EH (cell line): ENCODE measurements at places on chromosomes 4 and X.

DNA sequence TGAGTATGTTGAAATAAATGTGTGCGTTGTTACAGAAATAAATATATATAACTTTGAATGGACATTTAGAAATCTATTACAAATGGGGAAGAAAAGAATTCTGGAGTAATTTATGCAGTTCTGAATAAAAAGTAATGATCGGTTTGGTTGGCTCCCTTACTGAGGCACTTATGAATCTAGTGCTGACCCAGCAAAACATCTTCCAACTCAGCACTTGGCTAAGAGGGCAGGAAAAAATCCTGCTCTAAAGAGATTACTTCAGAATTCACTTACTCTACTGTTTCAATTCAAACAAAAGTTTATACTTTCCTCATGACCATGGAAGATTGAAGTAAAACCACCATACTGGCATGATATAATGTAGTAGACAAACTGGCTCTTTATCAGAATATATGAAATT is 123.9 kb upstream of the RXFP1 start:
- DNase-seq: no peak

DNA sequence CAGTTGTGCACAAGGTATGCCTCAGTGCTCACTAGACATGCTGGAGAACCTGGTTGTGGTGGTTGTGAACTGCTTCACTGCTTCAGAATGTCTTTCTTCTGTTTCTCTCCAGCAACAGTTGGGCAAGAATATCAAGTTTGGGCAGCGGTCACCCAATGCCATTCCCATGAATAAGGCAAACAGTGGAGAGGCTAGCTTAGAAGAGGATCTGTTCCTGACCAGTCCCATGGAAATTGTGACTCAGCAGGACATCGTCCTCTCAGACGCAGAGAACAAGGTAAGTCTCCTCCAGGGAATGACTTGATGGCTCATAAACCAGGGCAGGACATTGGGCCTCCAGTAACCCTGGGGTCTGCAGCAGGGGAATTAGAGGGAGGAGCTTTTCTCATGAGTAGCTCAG is 79.9 kb downstream of the AASDH start:
- DNase-seq: peak; percentile 15

DNA sequence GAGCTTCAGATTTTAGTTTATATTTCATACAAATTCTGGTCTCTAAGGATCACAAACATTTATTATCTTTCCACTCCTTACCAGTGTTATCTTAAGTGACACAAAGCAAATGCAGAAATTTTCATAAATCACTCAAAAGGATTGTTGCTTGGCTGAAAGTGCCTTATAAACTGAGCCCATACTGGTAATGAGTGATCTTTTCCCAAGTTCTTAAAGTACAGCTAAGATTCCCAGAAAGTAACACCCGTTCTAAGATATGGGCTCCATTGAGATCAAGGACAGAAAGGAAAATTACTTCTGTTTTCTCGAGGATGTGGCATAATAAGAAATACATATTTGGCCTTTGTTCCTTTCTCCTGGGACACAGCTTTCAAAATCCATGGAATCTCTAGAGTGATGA is 313.7 kb downstream of the ARHGAP24 start:
- DNase-seq: no peak

GRCh38 chrX:107484002-107484726 is 34.7 kb downstream of the FRMPD3 start:
- DNase-seq: no peak

- peak; percentile 59 for DNase-seq
These were observed 38.8 kb downstream of the SEPTIN6 start for GRCh38 chrX:119654112-119654531.

DNA sequence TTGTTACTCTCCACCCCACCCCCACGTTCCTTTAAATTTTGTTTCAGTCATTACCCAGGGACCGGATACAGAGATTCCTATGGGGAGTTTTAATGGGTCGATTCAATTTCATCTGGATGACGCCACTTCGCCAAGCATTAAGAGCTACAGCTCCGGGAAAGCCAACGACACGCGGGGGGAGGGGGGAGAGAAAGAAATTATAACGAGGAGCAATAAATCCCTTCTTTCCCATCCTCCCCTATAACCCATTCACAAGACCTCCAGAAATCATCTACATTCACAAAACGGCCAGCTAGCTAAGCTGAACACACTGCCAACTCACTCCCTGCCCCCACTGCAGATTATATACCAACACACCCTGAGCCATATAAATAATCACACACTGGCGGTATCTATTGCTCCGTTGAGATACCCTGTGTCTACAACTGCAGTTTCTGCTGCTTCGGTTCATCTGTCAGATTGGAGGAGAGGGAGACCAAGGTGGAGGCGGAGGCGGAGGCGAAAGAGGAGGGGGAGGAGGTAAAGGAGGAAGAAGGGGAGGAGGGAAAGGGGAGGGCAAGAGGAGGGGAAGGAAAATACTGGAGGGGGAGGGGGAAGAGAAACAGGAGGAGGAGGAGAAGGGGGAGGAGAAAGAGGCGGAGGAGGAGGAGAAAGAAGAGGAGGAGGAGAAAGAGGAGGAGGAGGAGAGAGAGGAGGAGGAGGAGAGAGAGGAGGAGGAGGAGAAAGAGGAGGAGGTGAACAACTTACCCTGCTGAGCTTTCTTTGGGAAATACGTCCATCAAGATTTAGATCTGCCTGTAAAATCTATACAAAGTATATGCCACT is 113.9 kb upstream of the VAMP7 start:
- peak; percentile 90 for DNase-seq

GRCh38 chr4:78687818-78688217 is 88.3 kb upstream of the BMP2K start:
- no peak for DNase-seq

DNA sequence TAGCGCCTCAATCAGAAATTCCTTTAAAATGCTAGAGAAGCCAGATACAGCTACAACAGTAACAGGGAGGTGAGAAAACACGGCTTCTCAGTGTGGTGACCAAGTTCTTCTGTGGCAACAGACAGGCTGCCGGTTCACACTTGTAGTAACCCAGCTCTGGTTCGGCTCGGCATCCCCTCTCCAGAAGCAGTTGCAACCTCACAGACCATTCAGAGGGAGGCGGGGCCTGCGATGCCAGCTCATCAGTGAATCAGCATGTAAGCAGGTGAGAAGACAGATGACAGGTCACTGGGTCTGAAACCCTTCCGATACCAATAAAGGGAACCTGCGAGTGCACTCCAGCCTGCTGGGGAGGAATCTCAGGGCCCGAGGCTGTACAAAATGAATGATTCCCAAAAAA is 251.0 kb downstream of the KCNIP4 start:
- DNase-seq: peak; percentile 13

GRCh38 chr4:157244348-157244747 is 23.8 kb downstream of the GRIA2 start:
- no peak for DNase-seq

- no peak for DNase-seq
These were observed 134.4 kb upstream of the JADE1 start for GRCh38 chr4:128675083-128675482.

DNA sequence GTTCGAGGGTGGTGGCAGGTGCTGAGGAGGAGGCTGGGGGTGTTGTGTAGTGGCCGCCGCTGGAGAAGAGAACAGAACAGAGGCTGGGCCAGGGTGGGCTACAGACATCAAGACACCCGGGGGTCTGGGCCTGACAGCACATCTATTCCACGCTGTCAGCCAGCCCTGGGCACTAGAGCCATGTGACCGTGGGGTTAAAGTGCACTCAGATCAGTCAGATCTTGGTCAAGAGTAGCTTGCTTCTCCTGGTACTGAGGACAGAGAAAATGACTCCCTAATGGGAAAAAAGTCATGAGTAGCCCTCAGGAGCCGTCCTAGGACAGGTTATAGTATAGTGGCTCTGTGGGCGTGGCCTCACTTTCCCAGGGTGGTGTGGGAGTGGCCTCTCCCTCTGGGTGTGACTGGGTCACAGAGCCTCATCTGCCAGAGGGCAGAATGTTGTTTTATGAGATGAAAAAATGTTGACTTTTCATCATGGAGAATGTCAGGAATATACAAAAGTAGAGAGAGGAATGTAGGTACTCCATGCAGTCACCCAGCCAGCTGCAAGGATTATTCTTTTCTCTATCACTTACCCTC is 19.4 kb downstream of the TRMT44 start:
- peak; percentile 50 for DNase-seq

GRCh38 chr4:70183168-70183939 is 12.2 kb upstream of the ODAM start:
- no peak for DNase-seq

GRCh38 chr4:184804621-184805020 is 21.1 kb downstream of the ACSL1 start:
- no peak for DNase-seq

GRCh38 chr4:145625677-145626622 is 6.8 kb downstream of the MMAA start:
- no peak for DNase-seq

DNA sequence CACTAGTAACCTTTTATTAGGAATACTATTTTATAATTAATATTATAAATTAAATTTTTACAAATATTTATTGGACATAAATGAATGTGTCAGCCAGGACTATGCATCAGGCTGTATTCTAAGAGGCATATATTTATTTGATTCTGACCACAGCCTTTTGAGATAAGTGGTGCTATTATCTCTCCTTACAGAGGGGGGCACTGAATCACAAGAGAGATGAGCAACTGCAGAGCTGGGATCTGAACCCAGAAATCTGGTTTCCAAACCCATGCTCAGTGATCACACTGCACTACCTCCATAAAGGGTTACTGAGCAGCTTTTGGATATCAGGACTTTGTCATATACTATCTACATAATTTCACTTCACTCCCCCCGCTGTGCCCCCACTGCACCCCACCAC is 322.0 kb downstream of the TMA16 start:
- no peak for DNase-seq

- no peak for DNase-seq
These were observed 170.7 kb downstream of the GASK1B start for GRCh38 chr4:158002173-158002572.

DNA sequence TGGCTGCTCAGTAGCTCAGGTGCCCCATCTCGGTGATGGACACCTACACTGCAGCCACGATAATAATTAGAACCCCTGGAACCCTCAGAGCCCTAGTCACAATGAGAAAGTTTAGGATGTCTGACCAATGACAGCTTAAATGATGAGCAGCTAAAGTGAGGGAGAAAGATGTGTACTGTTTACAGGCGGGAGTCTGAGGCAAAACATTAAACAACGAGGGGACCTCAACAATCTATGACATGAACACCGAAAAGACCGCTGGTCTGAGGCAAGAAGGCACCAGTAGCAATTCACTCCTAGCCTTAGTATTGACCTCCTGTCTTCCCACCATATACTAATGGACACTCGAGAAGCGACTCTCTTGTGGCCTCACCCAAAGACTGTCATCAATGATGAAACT is 369.5 kb upstream of the SMIM31 start:
- DNase-seq: no peak

GRCh38 chr4:138259824-138260223 is 17.7 kb upstream of the SLC7A11 start:
- DNase-seq: peak; percentile 65

GRCh38 chr4:185286571-185286970 is 77.2 kb downstream of the SNX25 start:
- peak; percentile 63 for DNase-seq

GRCh38 chr4:145734576-145735346 is 54.8 kb downstream of the C4orf51 start:
- DNase-seq: peak; percentile 99

GRCh38 chrX:85698921-85699320 is 319.5 kb upstream of the POF1B start:
- DNase-seq: no peak

- peak; percentile 28 for DNase-seq
These were observed 30.4 kb downstream of the LAMTOR3 start for GRCh38 chr4:99863804-99864203.

- DNase-seq: no peak
These were observed 27.1 kb upstream of the XK start for GRCh38 chrX:37658343-37659030.
